IMR-90 (cell line): ENCODE measurements at places on chromosomes 16 and 17. TPM values are rescaled to one million over a fixed set of nuclear protein-coding genes. Genes with fewer than 3 reads are reported as not detected.

Gene SRL
- under 0.01 TPM in 1 of 2 replicates, not detected in the other for total RNA-seq

Gene KRT34
- 3.6 and 3.9 TPM in 2 replicates for total RNA-seq

GRCh38 chr17:77435272-77436057 is 294.7 kb downstream of the SEC14L1 start:
- H3K4me3 ChIP-seq = no peak overlapping the region
- peaks cover 16% of the 10 kb centered on the region; the same call in 1 of the 2 replicates for H3K36me3 ChIP-seq
- peak overlapping the region; percentile 27; the same call in 1 of the 2 replicates for H3K27ac ChIP-seq

GRCh38 chr17:43698678-43699437 is 37.1 kb upstream of the MEOX1 start:
- no peak for DNase-seq
- H3K27me3 ChIP-seq = peaks cover 3% of the 10 kb centered on the region; the same call in 1 of the 2 replicates
- no peaks in the 10 kb centered on the region for H3K36me3 ChIP-seq
- no peak overlapping the region for H3K27ac ChIP-seq
- H3K4me3 ChIP-seq = no peak overlapping the region

GRCh38 chr16:65919145-65919985 is 447.1 kb upstream of the CDH5 start:
- no peak overlapping the region for H3K27ac ChIP-seq
- no peak overlapping the region for H3K4me3 ChIP-seq
